Kidney glomerular epithelial cell (primary cell): ENCODE measurements at places on chromosomes 3 and 15.
A peak's percentile ranks its signal among the peaks of the same experiment; 100 is the strongest.

GRCh38 chr3:151362751-151363174, 21.8 kb downstream of the P2RY12 start:
- DNase-seq: no peak

DNA sequence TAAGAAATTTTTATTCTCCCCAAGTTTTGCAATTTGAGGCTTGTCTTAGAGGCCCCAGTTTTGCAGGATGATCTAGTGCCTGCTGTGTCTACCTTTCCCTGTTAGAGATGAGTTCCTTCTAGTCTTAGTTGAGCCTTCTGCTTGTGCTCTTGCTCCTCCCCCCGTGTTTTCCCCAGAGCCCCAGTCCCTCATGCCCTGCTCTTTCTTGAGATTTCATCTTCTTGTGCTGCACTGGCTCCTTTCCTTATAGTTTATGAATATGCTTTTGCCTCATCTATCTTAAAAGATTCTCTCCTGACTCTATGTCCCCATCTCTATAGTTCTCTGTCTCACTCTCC, 4.7 kb downstream of the GAP43 start:
- DNase-seq: no peak

- no peak for DNase-seq
Measured at GRCh38 chr15:87228460-87228859, 1028.1 kb downstream of the NTRK3 start.

DNA sequence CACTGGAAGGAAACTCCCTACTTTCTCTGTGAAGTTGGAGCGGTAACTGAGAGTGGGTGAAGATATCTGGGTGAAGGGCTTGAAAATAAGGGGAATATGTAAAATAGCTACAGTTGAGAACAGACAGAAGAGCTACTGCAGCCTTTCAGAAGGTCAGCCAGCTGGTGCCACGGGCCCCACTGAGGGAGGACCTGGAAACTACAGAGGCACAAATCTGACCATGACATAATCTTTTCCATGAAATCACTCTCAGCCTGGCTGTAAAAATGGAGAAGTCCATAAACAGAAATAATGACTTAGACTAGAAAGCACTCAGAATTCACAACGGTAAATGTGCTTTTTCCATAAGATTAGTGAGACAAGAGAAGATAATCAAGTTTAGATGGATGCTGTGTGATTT, 46.4 kb downstream of the ST3GAL6 start:
- DNase-seq: no peak

DNA sequence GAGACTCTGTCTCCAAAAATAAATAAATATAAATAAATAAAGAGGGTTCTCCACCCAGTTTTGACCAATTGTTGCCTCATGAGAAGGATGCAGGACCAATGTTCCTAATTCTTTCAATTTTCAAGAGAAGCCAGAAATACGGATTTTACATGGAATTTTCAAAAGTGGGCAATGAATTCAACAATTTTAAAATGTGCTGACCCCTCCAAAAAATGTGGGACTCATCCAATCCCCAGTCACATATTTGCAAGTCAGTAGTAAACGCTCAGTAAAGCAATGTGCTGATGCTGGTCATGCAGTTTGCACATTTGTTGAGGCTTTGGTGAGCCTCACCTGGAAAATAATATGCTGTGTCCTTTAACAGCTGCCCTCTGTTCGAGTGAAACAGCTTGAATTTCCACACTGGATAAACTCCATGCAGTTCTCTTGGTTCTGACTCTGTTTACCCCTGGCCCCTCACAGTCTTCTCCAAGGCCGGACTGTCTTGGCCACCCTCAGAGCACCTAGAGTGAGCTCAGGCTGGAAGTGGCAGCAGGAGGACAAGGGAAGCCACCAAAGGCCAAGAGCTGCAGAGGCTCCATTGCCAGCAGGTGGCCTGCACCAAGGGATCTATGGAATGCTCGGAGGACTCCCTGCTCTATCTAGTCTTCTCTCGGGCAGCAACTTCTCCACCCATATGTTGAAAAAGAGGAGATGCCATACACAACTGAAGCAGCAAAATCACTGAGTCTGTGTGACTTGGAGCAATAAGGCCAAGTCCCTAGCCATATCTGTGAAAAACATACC, 246.8 kb downstream of the UACA start:
- no peak for DNase-seq

DNA sequence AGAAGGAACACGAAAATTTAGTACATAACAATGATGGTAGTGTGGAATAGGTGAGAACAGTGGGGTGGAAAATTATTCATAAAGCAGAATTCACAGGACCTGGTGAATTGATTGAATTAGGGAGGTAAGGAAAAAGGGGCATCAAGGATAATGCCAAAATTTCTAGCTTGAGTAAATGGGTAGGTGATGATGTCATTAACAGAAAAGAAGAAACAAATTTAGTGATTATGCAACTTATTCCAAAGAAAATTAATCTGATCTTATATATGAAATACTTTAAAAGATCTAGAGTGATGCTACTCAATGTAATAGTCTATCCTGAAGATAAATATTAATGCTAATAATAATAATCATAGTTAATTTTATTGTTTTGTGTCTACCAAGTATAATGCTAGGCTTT, 544.6 kb upstream of the LMCD1 start:
- no peak for DNase-seq

- DNase-seq: no peak
Measured at GRCh38 chr3:79012946-79013362, 754.8 kb downstream of the ROBO1 start.

GRCh38 chr3:189014526-189014925, 157.2 kb upstream of the TPRG1 start:
- no peak for DNase-seq

DNA sequence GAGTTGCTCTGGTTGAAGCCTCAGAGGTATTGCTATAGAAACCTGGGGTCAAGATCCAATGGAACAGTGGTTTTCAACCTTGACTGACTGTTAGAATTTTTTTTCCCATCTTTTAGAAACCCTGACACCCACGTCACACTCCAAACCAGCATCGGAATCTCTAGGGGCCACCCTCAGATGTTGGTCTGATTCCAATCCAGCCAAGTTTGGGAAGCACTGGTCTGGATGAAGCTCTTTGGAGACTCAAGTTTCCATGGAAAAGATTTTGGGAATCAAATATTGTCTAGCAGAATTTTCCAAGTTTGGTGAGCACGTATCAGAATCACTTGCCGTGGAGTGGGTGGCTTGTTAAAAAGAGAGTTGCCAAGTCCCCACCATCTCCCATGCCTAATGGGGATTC, 103.8 kb downstream of the THSD4 start:
- DNase-seq: no peak

GRCh38 chr15:56866803-56867202, 51.6 kb upstream of the TCF12 start:
- DNase-seq: no peak

GRCh38 chr15:45425135-45425534, 46.8 kb upstream of the GATM start:
- DNase-seq: peak; percentile 39

GRCh38 chr3:184780981-184781515, 30.9 kb upstream of the VPS8 start:
- DNase-seq: no peak

GRCh38 chr15:67405208-67406191, 115.4 kb upstream of the C15orf61 start:
- no peak for DNase-seq

GRCh38 chr3:69364354-69364753, 21.5 kb downstream of the FRMD4B start:
- peak; percentile 2 for DNase-seq

DNA sequence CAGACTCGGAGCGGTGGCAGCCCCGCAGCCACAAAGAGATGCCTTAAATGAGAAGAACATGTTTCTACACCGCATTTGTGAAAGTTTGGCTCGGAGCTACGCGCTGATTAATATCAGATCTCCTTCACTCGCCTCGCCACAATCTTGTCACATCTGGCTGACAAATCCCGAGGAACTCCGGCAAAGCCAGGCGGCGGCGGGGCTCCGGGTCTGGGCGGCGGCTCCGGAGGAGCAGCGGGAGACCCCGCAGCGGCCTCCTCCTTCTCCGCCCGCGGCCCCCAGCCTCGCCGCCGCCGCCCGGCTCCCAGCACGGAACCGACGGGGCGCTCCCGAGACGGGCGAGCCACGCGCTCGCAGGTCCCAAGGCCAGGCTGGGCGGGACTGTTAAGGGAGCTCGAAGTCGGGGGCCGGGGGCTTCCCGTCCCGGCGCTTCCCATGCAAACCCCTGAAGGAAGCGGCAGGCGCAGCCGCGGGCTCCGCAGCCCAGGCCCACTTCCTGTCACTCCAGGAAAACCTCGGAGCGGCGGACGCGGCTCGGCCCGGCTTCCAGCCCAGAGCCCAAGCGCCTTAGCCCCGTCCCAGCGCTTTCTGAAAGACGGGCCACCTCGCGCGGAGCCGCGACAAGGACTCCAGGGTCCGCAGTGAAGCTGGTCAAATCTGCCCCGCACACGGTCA, 1.2 kb downstream of the BNC1 start:
- DNase-seq: no peak

DNA sequence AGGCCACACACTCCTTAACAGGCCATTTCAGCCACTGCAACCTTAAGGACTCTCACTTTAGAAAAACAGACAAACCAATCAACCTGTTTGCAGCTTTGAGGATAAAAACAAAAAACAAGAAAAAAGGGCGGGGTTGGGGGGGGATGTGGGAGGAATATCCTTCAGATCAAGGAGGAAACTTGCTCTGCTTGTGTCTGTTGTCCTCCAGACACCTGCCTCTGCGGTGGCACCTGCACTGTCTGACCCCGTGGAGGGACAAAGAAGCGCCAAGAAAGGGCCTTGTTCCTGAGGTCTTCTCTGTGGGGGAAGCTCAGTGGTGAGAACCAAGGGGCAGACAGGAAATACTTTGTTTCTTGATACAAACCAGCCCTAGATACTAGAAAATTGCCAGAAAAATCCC, 70.5 kb downstream of the POLR2M start:
- DNase-seq: no peak

DNA sequence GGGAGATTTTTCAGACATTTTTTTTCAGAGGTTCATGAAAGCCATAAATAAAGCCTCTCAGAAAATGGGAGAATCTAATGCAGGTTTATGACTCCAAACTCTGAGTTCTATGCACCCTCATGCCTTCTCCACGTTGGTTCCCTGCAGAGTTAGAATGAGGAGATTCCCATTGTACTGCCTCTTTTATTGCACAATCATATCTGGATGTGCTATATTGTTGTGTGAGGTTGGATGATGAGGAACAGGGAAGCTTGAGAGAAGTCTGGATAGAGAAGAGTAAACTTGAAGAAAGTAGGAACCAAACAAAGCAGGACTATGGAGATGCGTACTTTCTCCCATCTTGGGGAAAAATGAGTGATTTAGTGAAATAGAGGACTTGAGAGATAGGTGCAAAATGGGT, 178.8 kb downstream of the PDCD6IP start:
- DNase-seq: no peak

- DNase-seq: no peak
Measured at GRCh38 chr3:141642215-141642614, 95.9 kb upstream of the RNF7 start.

GRCh38 chr3:155252535-155252934, 40.9 kb downstream of the STRIT1 start:
- DNase-seq: no peak

- DNase-seq: no peak
Measured at GRCh38 chr3:30913176-30913575, 18.7 kb upstream of the GADL1 start.

- DNase-seq: no peak
Measured at GRCh38 chr3:157607826-157608405, 104.7 kb upstream of the VEPH1 start.

- DNase-seq: no peak
Measured at GRCh38 chr15:96329403-96329981, 1.0 kb upstream of the NR2F2 start.

DNA sequence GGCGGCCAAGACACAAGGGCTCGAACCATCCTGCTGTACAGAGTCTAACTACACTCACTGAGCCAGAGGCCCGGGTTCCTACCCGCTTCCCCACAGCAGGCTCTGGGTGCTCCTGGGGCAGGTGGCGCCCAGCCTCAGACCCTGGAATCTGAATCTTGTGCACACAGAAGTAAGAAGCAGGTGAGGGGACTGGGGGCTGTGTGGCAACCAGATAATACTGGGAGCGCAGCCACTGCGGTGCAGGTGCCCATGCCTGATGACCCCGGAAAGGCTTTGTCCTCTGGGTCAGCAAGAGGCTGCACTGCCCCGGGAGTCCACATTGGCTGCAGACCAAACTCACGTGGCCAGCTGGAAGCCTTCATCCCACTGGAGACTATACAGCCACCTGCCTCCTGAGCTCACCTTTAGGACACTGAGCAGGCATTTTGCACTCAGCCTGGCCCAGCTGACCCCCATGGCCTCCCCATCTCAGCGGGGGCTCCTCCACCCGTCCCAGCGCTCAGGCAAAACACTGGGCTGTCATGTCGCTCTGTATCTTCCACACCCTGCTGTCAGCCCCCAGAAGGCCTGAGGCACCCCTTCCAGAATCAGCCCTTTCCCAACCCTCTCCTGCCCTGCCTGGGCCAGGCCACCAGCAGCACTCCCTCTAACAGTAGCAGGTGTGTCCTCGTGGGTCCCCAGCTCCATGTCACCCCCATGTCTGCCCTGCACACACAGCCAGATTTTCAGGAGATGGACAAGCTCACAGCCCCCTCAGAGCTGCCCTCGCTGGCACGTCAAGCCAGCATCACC, 101.0 kb upstream of the IQSEC1 start:
- no peak for DNase-seq

DNA sequence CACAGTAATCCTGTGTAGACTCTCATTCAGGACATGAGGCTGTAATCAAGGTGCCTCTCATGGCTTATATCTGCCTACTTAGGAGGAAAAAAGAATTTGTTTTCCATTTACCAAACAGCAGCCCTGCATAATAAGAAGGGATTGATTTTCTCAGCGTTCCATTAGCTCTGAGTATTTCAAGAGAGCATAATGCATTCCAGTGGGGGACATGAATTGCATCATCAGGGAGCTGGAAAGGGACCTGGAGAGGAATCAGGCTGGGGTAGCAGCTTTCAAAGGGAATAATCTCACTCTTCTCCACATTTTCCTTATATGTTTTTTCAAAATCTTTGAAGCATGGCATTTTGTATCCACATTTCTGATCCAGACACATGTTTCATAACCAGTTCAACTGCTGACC, 150.6 kb upstream of the ANKRD28 start:
- DNase-seq: no peak

- DNase-seq: no peak
Measured at GRCh38 chr3:58369038-58369437, 36.3 kb downstream of the PXK start.
